ENCODE measurements at places on chromosomes 7 and 10. TPM values are rescaled to one million over a fixed set of nuclear protein-coding genes. Genes with fewer than 3 reads are reported as not detected.

The PNLIPRP1 gene
- total RNA-seq, result not detected

The NPY gene
- total RNA-seq, result not detected

- no peak for DNase-seq
These were observed 40.1 kb upstream of the XPNPEP1 start for GRCh38 chr10:109963439-109963838.

DNA sequence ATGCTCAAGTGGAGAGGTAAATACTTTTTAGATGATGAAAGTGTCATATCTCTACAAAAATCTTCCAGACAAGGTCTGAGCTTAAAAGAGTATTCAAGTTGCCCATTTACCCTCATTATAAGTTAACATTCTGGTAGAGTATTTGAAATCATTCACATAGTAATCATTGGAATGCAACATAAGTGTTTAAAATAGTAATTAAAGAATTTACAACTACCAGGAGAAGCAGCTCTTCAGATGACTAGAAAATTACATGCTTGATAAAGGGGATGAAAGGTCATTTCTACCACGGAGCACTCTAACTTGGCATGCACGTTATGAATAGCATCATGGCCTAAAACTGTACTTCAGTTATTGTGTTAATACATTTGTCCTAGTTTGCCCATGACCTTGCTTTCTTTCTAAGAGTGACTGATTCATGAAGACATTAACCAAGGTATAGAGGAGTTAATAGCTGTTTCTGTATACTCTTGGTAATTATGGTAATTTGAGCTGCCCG is 120.0 kb downstream of the SEMA3E start:
- no peak for DNase-seq

DNA sequence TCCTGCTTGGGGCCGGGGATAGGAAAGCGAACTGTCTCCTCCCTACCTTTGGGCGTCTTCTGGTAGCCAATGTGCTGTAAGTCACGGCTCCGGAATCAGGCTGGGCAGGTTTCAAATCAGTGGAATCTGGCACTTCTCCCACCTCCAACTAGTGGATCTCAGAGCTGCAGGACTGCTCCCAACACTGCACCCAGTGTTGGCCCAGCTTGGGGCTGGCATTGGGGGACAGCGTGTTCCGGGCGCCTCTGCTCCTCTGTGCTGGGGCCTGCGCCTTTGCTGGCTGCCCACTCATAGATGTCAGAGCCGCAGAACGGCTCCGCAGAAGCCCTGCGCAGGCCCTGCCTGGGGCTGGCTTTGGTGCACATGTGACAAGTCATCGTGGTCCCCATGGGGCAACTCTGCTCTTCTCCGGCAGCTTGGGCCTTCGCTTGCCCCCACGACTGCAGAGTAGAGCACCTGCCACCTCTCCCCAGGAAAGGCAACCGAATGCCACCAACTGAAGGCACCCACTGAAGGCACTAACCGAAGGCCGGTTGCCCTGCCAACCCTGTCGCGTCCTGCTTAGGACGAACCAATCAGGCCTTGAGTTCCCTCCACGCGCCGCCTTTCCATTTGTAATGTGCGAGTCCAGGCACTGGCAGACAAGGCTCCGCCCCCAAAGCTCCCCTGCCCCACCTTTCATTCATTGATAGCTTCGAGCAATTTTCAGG is 85.5 kb upstream of the ABI1 start:
- no peak for DNase-seq

DNA sequence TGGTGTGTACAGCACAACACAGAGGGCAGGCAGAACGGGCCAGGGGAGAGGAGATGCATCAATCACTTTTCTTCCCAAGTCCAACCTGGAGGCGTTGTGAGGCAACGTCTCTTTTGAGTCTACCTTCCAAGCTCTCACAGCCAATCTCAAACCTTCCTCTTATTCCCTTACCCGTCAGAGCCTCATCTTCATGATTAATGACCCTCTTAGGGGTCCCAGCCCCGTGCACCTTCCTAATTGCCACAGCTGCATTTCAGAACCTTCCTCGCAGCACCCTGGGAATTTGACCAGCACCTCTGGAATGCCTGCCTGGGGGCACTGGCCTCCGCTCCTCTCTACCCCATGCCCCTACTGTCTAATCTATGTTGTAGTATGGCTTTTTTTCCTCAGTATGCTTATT is 169.3 kb upstream of the PRR15 start:
- DNase-seq, result no peak

GRCh38 chr7:98724591-98724990 is 107.5 kb downstream of the NPTX2 start:
- no peak for DNase-seq

DNA sequence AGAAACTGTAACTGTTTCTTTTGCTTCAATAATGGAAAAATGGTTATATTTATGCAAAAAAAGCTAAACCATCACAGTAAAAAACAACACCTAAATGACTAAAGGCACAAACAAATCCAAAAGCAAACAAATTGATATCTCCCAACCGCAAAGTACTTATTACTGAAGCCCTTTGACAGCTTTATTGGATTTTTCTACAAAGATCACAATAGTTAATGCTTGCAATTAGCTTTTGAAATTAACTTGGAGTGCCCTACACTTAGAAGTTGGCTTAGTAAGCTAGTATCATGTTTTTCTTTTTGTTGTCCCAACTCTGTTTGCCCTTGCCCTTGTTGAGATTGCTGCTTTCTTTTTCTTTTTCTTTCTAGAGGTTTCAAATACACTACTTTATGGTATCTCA is 257.5 kb downstream of the INHBA start:
- DNase-seq, result no peak

GRCh38 chr10:47136866-47137265 is 163.1 kb upstream of the GDF10 start:
- no peak for DNase-seq

The NPC1L1 gene
- 0.25 TPM for total RNA-seq

DNA sequence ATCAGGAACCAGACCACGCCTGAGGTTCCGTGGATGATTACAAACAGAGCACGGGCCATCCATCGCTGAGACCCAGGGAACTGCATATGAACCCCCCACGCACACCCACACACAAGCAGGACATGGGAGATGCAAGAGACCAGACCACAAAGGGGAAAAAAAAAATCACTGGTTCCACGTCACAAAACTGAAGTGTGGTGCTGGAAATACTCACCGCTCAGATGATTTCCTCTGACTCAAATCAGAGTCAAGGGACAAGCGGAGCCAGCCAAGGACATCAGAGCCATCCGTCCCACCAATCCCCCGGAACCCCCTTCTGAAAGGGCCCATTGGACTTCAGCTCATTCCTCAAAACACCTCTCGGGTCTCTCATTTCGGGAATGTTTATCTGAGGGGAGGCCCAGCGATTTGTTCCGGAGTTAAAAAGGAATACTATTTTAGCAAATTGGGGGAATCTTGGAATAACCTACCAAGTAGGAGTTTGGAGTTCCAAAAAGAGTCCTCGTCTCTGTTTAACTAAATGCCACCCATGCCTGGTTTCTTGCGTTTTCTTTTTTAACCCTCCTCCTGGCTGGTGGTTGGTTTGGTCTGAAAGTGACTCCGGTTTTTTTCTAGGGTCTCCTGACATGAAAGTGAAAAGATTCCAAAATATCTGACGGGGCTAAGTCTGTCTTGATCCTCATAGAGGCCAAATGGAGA is 15.0 kb downstream of the SNX8 start:
- peak; percentile 28 for DNase-seq

DNA sequence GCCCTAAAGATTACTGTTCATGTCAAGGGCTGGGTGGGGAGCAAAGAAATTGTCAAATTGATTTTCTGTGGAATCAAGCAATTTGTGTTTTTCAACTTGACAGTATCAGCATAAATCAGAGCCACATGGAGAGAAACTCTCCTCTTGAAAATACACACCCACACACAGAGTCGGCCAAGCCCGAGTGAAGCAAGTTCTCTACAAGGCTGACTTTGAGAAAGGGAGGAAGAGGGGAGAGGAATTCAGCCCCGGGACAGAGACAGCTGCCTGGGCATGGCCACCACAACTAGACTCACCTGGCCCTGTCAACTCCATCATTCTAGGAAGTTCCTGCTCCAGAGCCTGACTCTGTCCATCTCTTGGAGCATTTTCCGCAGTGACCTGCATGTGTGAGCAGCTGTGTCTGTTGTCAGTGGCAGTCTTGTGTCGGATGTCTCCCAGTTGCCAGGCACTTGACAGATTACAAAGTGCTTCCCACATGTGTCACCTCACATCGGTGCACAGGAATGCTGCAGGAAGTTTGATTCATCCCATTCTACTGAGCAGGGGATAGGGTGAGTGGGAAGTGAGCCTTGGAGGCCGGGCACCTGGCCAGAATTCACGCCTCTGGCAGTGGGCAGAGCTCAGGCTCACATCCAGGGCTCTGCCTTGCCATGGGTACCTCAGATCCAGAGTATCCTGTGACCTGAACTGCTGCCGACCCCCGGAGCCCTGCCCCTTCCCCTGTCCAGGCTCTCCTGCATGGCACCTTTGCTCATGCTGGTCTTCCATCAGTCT is 37.9 kb downstream of the ADAM12 start:
- DNase-seq, result no peak

- no peak for DNase-seq
These were observed 50.3 kb downstream of the CACNA2D1 start for GRCh38 chr7:82393076-82393839.

Data from activated T-cell treated with anti-CD3 and anti-CD28 coated beads, Interleukin-2, amount 50 U/mL, for 72 hours (primary cell).